ENCODE measurements at places on chromosomes 3 and 15.

- DNase-seq, result no peak
Measured at GRCh38 chr3:14532691-14533456, 7.3 kb downstream of the GRIP2 start.

- no peak for DNase-seq
Measured at GRCh38 chr15:34147371-34148140, 45.7 kb downstream of the PGBD4 start.

- DNase-seq, result no peak
Measured at GRCh38 chr3:171201825-171202224, 175.3 kb upstream of the SLC2A2 start.

DNA sequence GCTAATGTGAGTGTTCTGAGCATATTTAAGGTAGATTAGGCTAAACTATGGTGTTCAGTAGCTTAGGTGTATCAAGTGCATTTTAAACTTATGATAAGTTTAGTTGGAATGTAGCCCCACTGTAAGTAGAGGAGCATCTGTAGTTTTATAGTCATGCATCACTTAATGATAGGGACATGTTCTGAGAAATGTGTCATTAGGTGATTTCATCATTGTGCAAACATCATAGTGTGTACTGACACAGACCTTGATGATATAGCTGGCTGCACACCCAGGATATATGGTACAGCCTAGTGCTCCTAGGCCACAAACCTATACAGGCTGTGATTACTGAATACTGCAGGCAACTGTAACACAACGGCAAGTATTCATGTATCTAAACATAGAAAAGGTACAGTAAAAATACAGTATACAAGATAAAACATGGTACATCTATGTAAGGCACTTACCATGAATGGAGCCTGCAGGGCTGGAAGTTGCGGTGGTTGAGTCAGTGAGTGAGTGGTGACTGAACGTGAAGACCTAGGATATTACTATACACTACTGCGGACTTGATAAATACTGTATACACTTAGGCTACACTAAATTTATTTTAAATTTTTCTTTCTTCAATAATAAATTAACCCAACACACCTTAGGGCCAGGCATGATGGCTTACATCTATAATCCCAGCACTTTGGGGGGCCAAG is 17.9 kb downstream of the DNAH1 start:
- DNase-seq, result no peak

DNA sequence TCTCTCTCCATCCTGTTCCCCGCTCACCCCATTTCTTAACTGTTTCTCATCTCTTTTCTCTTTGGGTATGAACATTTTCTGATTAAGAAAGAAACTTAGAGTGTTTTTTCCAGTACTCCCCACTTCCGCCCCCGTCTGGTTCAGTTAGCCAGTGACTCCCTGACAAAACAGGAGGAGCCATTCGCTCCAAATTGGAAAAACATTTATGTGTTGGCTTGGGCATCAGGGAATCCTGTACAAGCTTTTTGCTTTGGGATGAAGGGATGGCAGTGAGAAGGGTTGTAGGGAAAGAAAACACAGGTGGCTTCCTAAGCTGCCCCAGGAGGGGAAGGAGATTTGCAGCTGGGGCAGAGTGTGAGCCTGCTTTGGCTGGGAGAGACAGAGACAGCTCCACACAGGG is 47.0 kb downstream of the BOC start:
- no peak for DNase-seq

DNA sequence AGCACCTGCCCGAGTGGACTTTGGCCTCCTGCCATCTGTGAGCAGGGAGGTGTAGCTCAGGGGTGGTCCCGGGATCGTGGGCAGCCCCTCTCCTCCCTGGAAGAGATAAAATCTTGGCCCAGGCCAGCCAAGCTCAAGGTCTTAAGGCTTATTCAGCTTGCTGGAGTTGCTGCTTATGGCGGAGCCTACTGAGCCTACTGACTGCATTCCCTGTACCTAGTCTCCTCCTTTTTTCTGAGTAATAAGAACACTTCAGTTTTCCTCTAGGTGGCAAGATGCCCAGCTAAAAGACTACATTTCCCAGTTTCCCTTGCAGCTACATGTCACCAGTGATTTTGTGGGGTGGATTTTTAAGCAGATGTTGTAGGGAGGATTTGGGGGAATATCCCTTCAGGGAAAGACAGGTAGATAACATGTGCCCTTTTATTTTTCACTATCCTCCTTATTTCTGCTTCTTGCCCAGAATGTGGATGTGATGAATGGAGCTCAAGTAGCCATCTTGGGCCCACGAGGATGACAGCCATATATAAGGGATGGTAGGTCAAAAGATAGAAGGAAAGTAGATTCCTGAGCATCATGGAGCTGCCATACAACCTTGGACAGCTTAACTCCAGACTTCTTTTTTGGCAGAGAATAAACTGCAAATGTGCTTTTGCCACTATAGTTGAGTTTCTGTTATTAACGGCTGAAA is 41.4 kb upstream of the INSYN1 start:
- DNase-seq, result peak; percentile 56

DNA sequence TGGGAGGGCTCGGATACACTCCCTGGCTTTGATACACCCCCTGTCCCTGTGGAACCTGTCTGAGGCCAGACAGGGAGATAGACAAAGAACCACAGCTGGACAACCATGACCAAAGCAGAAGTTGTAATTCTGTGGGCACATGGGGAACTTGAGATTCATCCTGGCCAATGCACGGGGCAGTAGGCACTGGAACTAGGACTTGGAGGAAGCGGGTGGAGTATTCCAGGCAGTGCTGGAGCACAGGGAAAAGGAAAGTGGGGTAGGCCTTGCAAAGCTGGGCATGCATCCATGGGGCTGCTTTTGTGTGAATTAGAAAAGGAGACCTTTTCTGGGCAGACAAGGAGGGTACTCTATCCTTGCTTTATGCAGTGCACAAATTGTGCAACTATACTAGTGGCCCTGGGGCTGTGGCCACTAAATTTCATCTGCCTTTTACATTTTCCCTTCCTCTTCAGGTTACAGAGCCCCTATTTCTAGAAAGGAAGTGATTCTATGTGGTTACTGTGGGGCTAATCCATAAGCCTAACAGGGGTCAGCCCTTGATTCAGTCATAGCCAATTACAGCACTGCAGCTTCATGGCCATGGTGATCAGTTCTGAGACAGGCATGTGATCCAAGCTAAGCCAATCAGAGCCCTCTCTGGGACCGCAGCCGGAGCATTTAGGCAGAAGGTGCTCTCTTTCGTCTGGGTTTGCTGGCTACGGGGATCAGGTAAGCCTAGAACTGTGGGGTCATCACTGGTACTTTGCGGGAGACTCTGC is 21.0 kb downstream of the CRABP1 start:
- DNase-seq, result no peak

- no peak for DNase-seq
Measured at GRCh38 chr3:110667216-110667615, 404.4 kb upstream of the NECTIN3 start.

DNA sequence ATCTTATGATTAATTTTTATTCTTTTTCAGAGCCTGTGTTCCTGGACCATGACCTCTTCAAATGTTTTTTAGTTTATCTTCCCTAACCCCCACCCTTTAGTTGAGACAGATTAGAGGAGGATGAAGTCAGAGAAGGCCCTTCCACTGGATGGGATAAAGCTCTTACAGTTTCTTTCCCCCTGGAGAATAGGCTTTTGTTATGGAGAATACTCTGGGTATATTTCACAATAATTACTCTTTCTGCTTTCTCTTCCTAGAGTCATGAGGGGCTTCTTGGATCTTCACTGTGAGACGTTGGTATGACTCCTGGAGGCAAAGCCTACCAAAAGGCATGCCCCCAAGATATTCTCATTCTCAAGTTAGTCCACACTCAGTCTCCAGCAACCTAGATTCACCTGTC is 144.4 kb upstream of the THRB start:
- no peak for DNase-seq

- DNase-seq, result no peak
Measured at GRCh38 chr3:119636249-119636648, 24.1 kb downstream of the POPDC2 start.

GRCh38 chr15:97884513-97885131 is 75.9 kb upstream of the ARRDC4 start:
- no peak for DNase-seq

GRCh38 chr3:124385996-124386395 is 344.3 kb upstream of the UMPS start:
- no peak for DNase-seq

DNA sequence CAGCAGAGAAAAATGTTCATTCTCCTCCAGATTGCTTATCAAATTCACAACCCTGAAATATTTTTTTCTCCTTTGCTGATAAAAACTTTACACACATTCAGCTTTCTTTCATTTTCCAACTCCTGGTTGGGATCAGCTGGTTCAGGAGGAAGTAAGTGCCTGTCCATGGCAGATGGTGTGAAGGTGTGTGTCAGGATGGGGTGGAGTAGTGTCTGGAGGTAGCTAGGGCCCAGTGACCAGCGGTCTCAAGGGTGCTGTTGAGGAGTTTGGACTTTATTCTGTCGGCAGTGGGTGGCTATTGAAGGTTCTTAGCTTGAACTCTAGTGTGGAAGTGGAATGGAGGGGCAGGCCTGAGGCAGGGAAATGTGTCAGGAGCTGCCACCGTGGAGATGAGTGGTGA is 46.9 kb upstream of the PTPN23 start:
- DNase-seq, result no peak

DNA sequence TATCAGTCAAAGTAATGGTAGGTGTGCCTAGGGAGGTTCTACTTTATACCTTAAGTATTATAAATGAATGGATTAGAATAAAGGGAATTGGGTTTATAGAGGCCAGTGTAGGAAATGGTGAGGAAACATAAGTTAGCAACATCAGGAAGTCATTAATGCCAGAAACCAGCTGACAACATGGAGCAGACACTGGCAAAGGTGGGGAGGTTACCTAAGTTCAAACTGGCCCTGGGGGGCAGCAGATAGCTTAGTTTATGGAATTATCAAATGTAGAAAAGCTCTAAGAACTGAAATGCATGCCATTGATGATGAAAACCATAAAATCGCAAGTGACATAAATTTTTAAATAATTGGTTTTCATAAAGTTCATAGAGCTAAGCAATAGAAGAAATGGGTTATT is 498.6 kb downstream of the NAALADL2 start:
- no peak for DNase-seq

- DNase-seq, result no peak
Measured at GRCh38 chr3:19899264-19899663, 34.8 kb downstream of the EFHB start.

DNA sequence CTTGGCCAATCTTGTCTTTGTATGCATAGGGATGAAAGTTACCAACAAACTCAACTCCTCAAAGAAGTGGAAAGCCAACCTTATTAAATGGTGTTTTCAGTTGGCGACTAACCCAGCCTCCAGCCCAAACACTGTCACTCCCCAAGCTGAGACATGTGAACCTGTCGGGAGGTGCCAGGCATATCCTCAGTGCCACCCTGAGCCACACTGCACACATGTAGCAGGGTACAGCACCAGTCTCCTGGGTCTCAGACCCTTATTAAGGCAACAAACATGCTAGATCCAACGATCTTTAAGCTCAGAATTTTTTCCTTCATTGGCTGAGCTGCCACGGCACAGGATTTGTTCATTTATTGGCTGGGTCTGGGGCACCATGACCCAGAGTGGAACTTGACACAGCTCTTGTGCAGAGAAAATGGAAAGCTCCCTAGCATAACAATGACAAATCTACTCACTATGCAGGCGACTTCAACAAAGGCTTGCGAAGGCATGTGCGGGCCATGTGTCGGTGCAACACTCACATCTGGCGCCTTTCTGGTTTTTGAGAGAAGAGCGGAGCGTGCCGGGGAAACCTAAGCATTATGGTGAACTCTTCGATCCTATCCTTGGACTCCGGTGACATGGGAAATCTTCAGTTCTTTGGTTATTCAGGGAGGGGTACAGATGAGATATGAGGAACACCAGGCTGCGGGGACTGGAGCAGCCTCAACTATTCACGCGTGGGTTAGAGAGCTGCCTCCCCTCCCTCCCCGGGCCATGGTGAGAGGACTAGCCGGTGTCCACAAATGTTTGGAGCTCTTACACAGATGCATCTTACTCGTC is 190.1 kb downstream of the FAM43A start:
- peak; percentile 55 for DNase-seq

DNA sequence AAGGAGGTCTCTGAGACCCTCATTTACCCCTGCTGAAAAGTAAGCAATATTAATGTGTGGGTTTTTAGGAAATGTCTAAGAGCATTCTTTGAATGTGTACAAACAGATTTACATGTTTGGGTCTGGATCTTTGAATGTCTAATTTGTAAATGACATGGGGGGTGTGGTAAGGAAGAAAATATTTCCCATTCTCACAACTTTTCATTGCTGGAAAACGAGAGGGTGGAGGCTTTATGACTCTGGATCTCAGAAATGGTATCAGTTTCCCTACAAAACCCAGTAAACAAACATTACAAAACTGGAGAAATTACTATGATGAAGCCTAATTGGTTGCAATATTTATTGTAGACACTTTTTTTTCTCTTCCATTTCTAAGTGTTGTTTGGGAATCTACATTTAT is 98.1 kb upstream of the FOXB1 start:
- DNase-seq, result no peak

- DNase-seq, result no peak
Measured at GRCh38 chr3:9951598-9951961, 628 bp downstream of the PRRT3 start.

DNA sequence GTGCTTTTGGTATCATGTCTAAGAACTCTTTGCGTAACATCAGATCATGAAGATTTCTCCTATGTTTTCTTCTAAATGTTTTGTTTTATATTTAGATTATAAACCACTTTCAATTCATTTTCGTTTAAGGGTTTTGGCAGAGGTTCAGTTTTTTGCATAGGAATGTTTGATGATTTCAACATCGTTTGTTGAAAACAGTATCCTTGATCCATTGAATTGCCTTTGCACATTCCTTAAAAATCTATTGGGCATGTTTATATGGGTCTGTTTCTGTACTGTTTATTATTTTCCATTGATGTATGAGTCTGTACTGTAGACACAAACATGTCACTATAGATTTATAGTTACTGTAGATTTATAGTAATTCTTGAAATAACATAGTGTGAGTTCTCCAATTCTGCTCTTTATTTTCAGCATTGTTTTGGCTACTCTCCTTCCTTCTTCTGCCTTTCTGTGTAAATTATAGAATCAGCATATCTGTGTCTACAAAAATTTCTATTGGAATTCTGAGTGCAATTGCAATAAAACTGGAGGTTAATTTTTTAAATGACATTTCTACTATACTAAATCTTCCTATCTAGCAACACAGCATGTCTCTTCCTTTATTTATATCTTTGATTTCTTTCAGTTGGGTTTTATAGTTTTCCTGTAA is 374.0 kb downstream of the SV2B start:
- DNase-seq, result no peak

DNA sequence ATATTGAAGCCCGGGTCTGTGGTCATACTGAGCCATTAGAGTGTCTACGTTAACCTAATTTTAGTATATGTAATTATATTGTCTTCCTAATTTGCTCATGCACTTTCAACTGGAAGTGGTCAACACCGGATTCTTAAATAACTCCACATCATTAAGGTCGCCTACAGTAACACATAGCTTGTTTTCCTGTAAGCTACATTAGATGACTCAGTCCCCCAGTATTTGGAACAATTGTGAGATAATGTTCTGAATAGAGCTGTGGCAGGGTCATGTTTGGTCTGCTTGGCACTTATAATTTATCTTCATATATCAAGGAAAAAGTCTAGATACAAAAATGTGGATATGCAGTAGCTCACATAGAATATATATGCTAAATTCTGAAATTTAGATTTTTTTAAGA is 486.2 kb downstream of the IGSF11 start:
- DNase-seq, result no peak

All from T47D (cell line).